ENCODE measurements at places on chromosomes 2 and 18.

DNA sequence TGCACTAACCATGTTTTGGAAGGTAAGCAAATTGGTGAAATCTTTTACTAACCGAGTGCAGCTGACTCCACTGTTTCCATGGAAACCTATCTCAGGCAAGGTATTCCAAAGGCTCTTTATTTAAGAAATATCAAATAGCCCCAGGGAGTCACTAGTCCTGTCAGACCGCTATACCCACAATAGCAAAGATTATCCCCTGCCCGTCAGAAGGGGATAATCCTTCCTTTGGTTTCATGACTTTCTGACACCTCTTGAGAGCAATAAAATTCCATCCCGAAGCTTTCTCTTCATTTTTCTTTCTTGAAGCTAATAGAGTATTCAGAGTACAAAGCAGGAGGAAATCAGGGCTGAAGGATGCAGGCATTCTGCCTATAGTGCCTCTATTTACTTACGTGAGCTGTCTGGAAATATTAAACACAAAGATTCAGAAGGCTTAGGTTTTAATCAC is 34.7 kb upstream of the MAP2 start:
- no peak for DNase-seq

GRCh38 chr2:226607379-226607778 is 192.2 kb downstream of the IRS1 start:
- no peak for DNase-seq

DNA sequence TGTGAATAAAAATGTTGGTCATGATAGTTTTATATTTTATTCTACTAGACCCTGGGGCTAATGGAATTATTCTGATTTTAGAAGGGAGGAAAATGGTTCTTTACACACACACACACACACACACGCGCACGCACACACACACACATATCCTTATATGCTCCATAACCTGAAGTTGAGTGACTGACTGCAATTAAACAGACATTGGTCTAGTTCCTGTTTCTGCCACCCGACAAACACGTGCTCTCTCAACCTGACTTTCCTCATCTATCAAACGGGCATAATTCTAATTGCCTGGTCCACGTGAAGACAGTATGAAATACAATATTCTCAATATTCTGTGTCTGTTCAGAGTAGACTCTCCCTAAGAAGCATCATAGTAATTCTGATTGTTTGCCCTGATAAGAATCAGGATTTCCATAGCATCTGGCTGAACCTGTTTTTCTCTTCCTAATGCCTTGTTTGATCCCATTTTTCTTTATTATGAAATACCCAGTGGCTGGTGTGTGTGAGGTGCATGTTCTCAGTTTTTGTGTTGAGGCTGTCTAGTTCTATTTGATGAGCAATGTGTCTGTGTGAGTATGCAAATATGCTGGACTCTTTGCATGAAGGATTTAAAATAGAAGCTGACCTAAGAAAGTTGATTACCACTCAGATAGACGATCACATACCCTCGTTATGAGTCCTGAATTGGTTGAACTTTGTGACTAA is 51.0 kb downstream of the SETBP1 start:
- no peak for DNase-seq

DNA sequence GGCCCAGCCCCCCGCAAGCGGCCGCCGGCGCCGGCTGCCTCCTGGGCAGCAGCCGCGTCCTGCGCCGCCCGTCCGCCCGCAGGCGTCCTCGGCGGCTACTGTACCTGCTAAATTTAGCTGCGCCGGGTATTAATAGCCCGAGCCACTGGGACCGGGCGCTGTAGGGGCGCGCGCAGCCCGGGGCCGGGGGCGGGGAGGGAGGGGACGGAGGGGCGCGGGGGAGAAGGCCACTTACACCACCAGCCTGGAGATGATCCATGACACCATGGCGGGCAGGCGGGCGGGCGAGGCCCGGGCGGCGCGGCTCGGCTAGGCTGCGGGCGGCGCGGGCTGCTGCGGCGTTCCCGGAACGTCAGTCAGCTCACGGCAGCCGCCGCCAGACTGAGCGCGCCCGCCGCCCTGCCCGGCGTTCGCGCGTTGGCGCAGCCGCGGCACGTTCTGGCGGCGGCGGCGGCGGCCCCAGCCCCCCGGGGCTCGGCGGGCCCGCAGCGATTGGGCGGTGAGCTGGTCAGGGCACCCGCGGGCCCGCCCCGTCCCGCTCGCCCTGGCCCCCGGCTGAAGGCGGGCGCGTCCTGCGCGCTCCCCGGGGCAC is at the start of gene REEP1:
REEP1 (minus strand) TSS at position 383 of the 592 bp plus-strand sequence; CDS start at position 267, 116 bp downstream.
- DNase-seq: peak; percentile 27

DNA sequence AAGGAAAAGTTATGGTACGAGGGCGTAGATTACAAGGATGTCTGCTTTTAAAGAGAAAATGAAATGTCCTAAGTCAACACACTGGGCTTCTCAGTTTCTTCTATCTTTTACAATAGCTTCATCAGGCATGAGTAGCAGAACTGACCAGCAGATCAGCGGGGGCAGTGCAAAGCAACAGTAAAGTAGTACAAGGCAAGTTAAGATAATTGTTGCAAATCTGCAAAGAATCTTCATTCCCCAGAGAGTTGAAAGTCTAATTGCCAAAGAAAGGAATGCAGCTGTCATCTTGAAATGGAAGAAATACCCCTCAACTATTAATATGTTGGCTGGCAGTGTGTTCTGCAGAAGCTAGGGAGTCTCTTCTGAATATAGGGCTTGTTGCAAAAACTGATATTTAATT is 60.2 kb upstream of the SLC39A10 start:
- no peak for DNase-seq

- DNase-seq: no peak
Observed at GRCh38 chr2:112199188-112199587, 55.7 kb downstream of the ZC3H8 start.

DNA sequence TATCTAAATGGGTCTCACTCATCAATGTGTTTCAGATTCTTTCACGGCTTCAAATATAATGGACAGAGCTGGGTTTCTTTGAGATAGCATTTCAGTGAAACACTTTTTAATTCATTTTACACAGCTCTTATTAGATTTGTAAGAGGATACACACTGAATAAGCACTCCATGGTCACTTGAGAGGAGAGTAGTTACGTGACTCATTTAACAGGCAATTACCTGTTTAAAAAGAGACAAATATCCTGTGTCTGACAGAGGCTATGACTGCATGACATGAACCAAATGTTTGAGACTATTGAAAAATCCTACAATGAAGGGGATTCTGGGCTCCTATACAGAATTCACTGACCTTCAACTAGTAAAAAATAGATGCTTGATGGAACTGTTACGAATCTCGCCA is 786.9 kb downstream of the EPHA4 start:
- no peak for DNase-seq

GRCh38 chr2:143489145-143489544 is 359.9 kb downstream of the ARHGAP15 start:
- peak; percentile 5 for DNase-seq

GRCh38 chr2:234863043-234863934 is 88.5 kb upstream of the SH3BP4 start:
- peak; percentile 51 for DNase-seq

DNA sequence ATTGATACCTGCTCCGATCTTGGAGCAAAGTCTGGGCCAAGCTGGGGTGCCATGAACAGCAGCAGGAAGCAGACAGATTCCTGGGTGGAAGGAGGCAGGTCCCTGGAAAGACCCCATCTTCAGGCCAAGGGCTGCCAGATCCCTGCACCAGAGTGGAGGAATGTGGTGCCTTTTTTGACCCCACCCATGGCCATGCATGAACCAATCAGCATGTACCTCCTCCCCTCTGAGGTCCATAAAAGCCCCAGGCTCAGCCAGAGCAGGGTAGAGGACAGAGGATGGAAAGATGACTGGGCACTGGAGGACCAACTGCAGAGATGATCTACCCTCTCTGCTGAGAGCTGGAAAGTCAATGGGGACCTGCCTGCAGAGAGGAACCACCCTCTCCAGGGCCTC is 34.4 kb upstream of the ID2 start:
- DNase-seq: no peak

DNA sequence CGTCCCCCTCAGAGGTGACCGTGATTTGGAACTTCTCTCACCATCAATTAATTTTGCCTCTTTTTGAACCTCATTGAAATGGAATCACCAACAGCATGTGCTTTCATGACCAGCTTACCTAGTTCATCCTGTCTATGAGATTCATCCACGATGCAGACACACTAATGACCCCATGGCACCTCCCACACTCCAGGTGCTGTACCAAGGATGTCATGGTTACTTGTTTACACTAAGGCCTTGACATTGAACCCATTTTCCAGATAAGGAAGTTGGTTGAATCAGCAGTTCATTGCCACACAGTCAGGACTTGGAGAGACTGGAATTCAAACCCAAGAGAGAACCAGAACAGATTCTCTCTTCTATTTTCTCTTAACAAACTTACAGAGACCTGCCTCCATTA is 139.0 kb downstream of the ZFP36L2 start:
- DNase-seq: no peak

DNA sequence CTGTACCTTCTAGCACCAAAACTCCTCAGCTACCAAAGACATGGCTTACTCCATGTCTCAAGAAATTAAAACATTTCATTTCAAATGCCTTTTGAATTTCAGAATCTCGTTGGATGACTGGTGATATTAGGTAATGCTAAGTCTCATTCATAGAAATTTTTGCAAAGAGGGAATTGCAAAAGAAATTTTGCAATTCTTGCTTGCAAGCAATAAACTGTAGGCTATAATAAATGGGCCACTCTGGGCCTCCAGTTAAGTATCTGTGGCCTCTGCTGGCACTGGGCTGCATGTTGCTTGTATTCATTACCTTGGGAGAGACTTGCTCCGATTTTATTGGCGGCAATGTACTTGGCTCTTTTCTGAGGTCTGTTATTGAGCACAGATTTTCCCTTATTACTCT is 2.8 kb upstream of the LCLAT1 start:
- DNase-seq: no peak

DNA sequence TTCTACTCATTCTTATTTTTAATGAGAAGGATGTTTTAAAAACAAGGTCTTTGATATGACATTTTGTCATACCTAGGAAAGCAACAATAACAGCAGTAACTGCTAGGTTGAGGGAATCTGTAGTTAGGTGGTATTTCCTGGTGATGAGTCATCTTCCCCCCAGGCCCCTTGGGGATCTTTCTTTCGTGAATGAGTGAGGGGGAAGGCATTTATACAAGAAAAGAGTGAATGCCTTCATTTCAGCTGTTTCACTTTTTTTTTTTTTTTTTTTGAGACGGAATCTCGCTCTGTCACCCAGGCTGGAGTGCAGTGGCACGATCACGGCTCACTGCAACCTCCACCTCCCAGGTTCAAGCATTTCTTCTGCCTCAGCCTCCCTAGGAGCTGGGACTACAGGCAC is 108.6 kb downstream of the MAP4K4 start:
- no peak for DNase-seq

GRCh38 chr18:48949050-48949605 is 1.6 kb downstream of the SMAD7 start:
- no peak for DNase-seq

DNA sequence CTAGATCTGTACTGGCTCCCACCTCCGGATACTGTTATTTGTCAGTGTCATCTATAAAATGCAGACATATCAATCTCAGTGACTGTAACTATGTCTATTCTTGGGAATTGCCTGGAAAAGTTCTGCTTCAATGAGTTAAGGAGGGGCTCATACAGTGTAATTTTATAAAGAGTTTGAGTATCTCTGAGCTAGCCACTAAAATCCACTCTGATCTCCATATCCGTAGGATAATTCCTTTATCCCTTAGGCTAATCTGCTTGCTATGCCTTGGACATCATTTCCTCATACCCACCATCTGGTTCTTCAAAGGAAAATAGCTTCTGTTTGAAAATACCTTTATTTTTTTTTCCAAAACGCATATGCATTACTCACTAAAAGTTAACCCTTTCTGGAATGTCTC is 863.2 kb downstream of the SUCLG1 start:
- DNase-seq: no peak

DNA sequence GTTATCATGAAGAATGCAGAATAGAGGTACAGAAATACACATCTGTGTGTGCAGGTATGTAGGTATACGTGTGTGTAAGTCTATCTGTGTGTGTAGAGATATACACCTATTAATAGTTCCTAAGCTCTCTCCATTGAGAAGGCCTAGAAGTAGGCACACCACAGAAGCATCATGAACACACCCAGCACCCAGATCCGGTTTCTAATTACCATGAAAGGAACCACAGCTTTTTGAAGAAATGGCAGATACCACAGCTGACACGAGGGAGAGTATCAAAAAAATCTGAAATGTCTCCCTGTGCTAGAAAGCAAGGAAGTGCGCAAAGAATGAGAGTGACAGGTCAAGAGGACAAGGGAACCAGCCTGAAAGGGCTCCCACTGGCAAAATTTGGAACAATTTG is 27.7 kb upstream of the AP1S3 start:
- DNase-seq: no peak

- DNase-seq: no peak
Observed at GRCh38 chr2:142234741-142235140, 103.9 kb upstream of the LRP1B start.

DNA sequence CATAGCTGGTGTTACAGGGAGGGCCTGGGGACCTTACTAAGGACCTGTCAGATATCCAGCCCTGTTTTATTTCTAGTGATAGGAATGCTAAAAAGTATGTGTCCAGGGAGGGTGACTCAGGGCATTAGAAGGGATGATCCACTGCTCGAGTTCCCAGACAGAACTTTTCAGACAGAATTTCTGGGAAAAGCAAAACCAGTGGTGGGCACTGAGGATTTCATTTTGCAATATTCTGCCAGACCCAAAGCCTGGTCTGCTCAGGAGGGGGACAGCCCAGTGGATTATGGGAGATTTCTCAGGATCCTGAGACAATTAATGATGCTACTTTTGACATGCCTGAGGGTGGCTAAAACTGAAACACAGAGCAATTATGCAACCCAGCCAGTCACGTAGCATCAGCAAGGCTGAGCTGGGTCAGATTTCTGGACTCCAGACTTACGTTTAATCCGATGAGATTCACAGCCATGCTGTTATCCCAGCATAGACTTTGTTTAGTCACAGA is 4.7 kb upstream of the KCNE4 start:
- DNase-seq: no peak

GRCh38 chr2:218406949-218407618 is 7.4 kb downstream of the CTDSP1 start:
- no peak for DNase-seq

- DNase-seq: no peak
Observed at GRCh38 chr2:15971351-15971750, 31.0 kb downstream of the MYCN start.

GRCh38 chr18:41747723-41748242 is 207.3 kb upstream of the PIK3C3 start:
- DNase-seq: no peak

GRCh38 chr2:21301871-21302455 is 178.2 kb downstream of the TDRD15 start:
- DNase-seq: no peak

DNA sequence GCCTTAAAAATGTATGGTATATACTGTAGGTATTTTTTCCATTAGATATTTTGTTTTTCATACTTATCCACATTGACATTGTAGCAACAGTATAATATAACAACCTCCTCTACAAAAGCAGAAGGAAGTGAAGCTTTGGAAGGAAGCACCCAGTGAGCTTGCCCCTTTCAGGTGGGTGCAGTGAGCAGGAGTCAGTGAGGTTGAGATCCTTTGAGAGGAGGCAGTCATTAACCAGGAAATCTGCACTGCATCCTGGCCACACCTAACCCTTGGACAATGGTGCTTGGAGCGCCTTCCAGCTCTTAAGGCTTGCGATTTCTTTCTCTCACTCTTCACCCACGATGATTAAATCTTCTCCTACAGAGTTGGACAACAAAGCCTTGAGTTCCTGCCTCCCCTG is 13.9 kb downstream of the IL37 start:
- DNase-seq: no peak

- DNase-seq: no peak
Observed at GRCh38 chr2:70471129-70471528, 82.5 kb downstream of the TGFA start.

GRCh38 chr2:22626621-22627020 is 758.4 kb upstream of the KLHL29 start:
- DNase-seq: peak; percentile 1
